ENCODE measurements at places on chromosomes 11 and 22.

DNA sequence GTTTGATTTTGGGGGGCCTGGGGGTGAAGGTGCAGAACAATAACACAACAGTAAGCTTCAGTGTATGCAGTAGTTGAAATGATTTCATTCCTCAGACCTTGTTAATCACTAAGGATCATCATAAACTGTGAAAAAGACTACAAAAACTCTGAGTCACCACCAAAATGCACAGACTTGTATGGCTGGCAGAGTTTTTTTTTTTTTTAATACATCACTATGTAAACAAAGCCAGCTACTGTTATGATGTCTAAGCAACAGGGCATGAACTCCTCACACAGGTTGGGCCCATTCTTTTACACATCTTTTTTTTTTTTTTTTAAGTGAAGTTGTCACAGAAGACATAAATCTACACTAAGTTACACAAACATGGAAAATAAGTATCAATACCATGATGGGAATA, 311.9 kb downstream of the GUCY1A2 start:
- no peak for DNase-seq

GRCh38 chr22:46913351-46913750, 150.9 kb downstream of the TBC1D22A start:
- DNase-seq, result no peak

- no peak for DNase-seq
Observed at GRCh38 chr22:19434401-19434800, 2.1 kb downstream of the MRPL40 start.

- no peak for DNase-seq
Observed at GRCh38 chr22:42317691-42318547, 47.5 kb upstream of the TCF20 start.

GRCh38 chr11:45440111-45440510, 154.0 kb upstream of the SYT13 start:
- DNase-seq, result no peak

DNA sequence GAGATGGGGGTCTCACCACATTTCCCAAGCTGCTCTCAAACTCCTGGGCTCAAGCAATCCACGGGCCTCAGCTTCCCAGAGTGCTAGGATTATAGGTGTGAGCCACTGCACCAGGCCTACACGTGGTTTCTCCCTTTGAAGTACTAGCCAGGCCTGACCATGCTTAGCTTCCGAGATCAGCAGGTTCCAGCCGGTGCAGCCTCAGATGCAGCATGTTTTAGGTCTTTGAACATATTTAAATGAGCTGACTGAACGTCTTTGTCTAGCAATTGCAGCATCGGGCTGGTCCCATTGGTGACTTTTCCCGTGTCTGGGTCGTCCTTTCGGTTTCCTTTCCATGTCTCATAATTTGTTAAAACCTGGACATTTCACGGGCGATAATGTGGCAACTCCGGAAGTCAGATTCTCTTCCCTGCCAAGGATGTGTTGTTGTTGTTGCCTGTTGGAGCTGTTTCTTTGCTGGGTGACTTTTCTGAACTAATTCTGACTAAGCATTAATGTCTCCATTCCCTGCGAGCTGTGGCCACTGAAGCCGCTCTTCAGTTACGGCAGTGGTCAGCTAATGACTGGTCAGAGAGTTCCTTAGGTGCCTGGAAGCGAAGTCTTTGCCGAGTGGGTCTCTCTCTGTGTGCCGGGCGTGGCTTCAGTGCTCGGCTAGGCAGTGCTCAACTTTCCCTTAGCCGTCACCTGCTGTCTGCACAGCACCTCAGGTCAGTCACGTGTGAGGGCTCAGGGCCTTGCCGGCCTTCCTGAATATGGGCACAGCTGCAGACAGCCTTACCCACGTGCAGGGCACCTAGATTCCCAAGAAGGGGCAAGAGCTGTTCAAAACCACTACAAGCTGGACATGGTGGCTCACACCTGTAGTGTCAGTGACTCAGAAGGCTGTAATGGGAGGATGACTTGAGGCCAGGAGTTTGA, 3.8 kb upstream of the CYP2D6 start:
- no peak for DNase-seq

DNA sequence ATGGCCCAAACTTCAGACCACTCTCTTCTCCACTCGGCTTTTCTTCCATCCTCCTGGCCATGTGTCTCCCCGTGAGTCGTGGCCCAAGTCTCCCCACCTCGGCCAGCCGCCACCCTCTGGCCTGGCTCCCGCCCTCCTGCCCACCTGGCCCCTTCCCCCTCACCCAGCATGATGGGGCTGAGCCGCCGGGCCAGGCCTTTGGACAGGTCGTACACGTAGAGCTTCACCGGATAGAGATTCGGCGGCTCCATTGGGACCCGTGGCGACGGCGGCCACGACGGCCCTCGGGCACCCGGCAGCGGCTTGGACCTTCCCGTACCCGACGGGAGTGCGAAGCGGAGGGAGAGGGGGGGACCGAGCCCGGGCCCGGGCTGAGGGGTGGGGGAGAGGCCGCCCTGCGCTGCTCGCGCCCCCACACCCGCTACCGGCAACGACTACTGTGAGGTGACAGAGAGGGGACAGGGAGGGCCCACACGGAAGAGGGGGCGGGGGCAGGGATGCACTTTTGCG, at the start of gene DESI1:
Gene DESI1, minus strand, starts transcription at position 455 of the 510 bp plus-strand sequence. Its CDS starts 204 bp downstream, at position 251.
- no peak for DNase-seq

- DNase-seq, result no peak
Observed at GRCh38 chr11:8209208-8209807, 40.5 kb upstream of the RIC3 start.

DNA sequence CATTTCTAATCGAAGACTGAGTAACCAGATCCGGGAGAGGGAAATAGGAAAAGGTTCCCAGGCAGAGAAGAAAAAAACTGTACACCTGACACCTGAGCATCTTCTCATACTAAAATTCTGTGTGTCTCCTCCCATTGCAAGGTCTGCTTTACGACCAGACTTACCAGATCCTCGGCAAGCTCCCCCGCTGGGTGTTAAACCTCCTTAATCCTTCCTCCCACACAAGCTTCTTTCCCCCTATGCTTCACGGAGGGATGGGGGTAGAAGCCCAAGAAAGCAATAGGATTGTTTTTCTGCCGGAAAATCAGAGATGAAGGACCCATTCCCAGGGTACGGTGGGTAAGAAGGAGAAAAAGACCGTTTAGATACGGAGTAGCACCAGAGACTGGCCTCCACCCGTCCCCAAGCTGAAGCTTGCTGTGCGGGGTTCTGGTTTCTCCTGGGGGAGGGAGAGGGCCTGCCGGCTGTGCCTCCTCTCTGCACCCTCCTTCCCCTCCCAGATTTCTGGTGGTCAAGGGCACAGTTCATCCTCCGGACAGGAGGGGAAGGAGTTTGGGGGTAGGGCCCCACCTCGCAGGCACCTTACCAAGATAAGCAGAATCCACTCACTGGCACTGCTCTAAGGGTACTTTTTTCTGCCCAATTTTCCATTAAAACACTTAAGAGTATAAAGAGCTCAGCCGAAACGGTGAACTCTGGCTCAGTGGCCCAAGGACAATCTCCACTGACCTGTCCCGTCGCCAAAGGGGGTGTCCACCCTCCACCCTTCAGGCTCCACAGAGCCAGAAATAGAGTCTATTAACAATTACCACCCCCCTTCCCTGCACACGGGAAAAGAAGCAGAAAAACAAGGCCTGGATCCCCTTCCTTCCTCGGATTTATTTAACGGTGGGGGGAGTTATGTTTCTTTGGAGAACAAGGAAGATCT, 1.2 kb downstream of the TOB2 start:
- DNase-seq, result no peak

GRCh38 chr11:6362873-6363678, 27.2 kb upstream of the SMPD1 start:
- DNase-seq, result peak; percentile 34

DNA sequence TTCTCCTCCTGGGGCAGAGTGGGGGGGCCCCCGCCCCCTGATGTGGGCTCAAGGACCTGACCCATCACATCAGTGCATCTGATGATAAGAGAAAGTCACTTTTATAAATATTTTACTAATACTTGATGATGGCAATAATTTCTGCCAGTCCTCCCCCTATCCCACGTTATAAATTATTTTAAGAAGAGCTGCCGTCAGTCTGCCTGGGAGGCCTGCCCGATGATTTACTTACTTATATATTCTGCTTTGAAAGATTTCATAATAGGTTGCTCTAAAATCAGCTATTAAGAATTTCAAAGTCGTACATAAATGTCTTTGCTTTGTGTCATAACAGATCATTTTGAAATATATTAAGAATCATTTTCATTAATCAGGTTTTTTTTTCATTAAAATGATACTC, 58.8 kb downstream of the MYO18B start:
- DNase-seq, result no peak

All from activated CD8-positive, alpha-beta memory T cell treated with anti-CD3 and anti-CD28 coated beads for 1 hour (primary cell).